ENCODE measurements at places on chromosomes 5 and 9.
A peak's percentile ranks its signal among the peaks of the same experiment; 100 is the strongest.

- peak; percentile 48 for DNase-seq
Measured at GRCh38 chr5:147956064-147956841, 49.9 kb upstream of the C5orf46 start.

DNA sequence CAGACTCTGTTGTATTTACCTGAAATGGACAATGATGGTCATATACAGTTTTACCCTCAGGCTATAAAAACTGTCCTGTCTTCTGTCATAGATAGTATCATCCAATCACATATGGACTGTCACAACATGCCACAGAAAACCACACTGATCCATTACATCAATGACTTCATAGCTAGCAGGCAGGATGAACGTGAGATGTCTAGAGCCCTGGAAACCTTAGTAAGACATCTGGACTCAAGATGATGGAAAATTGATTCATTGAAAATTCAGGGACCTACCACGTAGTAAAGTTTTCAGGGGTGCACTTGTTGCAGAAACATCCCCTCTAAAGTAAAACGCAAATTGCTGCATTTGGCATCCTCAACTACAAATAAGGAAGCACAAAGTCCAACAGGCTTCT lies 284.4 kb upstream of the RGMB start:
- DNase-seq = no peak

DNA sequence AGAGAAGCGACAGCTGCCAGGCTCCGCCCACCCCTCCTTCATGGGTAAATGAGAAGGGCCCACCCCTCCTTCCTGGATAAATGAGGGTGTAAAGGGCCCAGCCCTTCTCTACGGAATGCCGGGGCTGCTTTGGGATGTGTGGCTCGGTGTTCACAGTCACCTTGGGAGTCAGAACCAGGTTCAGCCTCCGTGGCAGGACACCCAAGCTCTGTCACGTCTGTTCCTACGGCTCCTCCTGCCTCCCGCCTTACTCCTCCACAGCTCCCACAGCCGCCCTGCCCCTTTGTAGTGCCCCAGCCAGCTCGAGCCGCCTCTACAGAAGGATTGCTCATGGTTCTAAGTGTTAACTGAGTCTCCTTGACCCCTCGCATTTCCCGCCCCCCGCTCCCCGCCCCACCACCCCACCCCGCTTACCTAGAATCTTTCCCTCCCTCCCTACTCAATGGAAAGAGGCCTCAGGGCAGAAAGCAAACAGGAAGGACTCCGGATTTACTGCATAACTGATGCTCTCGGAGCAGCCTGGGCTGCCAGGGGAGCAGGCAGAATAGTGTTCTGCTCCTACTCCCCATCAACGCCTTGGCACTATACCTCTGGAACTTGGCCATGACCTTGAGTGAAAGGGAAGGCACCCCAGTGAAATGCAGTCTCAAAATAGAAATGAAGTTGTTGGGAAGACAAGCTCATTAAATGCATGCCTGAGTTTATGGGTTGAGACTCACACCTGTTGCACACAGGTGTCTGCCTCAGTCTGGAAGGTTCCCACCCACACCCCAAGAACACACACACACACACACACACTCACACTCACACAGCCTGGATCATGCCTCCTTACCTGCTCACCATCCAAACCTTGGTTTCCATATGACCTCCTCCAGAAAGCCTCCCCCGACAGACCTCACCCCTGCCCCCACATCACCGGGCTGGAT lies 59.6 kb downstream of the NEURL1B start:
- DNase-seq = no peak

- no peak for DNase-seq
Measured at GRCh38 chr5:151151263-151151660, 6.3 kb downstream of the ANXA6 start.

- DNase-seq = no peak
Measured at GRCh38 chr5:136820848-136821247, 455.5 kb upstream of the TRPC7 start.

GRCh38 chr5:2901511-2901910 lies 150.0 kb upstream of the IRX2 start:
- DNase-seq = no peak

GRCh38 chr9:116494815-116495634 lies 192.1 kb upstream of the TRIM32 start:
- no peak for DNase-seq

DNA sequence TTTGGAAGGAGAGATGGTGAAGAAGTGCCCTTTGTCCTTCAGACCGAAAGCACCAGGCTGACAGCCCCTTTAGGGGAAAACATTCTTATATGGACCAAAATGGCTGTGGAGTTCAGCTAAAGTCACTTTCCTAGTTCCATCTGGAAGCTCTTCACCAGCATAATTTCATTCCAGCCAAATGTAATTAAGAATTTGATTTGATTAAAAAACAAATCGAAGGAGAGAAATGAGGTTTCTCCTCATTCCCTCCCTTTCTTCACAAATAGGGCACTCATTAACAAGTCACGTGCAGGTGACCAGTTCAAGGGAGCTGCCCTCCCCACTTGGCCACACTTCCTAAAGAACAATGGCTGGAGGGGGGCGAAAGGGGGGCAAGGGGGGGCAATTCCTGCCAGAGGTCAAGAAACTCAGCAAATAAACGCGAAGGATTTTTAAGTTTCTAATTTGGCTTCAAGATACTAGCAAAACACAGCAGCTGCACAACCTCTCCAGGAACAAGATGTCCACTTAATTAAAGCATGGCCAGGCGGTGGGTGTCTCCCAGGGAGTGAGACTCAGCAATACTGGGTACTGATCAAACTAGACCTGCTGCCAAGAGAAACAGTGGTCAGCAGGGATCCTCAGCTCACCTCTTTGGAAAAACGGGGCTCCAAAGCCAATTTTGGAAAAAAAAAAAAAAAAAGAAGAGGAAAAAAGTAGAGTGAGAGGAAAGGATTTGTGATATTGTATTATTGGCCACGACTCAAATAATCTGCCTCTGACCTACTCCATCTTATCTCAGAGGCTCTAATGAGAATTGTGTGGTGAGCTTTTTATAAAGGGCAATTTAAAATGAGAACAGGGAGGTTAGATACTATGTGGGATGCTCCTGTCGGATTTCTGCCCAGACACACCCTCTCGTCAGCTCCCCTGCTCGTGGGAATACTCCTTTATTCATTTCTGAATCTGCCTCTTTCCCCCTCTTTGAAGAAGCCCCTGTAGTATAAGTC lies 254.3 kb downstream of the ZSWIM6 start:
- DNase-seq = no peak

DNA sequence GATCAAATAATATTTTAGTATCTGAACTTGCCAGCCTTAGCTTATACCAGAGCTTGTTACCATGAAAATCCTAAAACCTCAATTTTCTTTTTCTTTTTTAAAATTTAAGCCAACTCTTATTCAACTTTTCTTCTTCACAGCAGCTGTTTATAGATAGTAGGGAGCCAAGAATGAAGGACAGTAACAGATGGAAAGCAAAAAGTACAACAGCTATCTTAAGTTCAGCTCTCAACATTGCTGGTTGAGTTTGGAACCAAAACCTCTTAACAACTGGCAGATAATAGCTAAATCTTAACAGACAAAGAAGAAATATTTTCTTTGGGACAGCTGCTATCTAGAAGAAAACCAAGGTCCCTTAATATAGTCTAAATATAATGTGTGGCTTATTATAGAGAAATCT lies 74.7 kb downstream of the PJA2 start:
- no peak for DNase-seq

DNA sequence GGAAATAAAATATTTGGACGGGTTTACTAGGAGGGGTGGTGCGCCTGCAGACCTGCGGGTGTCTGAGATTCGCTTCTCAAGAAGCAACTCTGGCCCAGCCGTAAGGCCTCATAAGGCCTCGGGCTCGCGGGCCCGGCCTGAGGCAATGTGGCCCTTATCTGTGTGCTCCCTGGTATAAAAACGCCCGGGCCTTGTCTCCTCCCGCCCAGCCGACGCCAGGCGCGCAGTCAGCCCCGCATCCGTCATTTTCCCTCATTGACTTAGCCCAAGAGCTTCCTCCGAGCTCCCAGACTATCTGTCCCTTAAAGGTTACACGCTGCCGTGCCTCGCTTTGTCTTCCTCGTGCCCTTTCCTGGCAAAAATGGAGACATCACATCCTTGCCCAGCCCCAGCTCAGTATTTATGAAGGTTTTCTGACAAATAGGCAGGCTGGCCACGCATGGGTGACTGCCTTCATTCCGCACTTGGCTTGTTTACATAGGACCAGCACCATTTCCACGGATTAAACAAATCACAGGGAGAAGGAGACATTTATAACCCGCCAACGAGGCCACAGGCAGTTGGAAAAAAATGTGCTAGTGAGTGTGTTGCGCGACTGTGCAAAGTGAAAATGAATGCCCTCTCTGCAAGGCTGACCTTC lies 74.5 kb upstream of the TBCA start:
- no peak for DNase-seq

DNA sequence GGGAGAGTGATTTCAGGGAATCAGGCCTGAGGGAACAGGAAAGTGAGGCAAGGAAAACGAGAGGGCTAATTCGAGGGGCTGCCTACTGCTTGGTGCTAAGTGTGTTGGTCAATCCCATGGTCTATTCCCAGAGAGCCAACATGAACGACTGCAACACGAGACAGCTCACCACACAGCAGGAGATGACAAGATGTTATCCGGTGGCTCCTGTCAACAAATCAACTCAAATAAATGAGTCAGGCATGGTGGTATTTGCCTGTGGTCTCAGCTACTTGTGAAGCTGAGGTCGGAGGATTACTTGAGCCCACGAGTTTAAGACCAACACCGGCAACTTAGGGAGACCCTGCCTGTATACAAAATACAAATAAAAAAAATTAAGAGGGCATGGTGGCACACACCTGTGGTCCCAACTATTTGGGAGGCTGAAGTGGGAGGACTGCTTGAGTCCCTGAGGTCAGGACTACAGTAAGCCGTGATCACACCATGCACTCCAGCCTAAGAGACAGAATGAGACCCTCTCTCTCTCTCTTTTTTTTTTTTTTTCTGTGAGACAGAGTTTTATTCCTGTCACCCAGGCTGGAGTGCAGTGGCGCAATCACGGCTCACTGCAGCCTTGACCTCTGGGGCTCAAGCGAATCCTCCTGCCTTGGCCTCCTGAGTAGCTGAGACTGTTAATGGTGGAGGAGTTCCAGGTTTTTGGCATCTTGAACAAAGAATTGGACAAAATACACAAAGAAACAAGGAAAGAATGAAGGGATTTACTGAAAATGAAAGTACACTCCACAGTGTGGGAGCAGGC lies 9.0 kb upstream of the FAF2 start:
- DNase-seq = peak; percentile 96

- DNase-seq = peak; percentile 64
Measured at GRCh38 chr5:126339215-126339805, 83.9 kb upstream of the GRAMD2B start.

DNA sequence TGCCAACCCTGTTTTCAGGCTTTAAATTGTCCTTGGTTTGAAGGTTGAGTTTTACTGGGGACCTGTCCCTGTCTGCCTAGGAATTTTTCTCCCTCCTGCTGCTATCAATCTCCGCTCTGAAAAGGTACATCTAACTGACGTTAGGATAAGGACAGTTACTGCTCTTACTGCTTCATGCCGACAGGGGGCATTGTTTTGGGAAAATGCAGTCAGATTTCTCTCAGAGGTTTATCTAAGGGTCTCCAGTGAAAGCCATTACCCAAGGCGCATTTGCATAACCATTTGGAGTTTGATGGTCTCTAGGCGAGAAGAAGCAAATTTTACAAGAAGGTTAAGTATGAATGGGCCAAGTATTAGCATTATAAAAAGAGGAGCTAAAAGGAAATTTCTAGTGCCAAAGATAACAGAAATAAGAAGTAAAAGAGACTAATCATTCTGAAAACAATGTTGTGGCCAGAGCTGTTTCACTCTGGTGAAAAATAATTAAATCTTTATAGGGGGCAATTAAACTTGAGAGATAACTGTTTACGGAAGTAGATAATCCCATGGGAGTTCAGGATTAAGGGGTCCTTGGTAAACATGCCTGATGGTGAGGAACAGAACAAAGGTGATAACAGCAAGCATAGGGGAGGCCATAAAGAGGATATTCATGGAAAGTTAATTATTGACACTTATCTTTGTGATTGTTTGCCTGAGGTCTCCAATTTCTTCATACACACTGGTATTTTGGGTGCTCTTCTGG lies 605.0 kb downstream of the MTRR start:
- no peak for DNase-seq

- DNase-seq = no peak
Measured at GRCh38 chr5:140192715-140193430, 17.9 kb downstream of the CYSTM1 start.

GRCh38 chr9:83491413-83491812 lies 46.8 kb downstream of the FRMD3 start:
- DNase-seq = no peak

DNA sequence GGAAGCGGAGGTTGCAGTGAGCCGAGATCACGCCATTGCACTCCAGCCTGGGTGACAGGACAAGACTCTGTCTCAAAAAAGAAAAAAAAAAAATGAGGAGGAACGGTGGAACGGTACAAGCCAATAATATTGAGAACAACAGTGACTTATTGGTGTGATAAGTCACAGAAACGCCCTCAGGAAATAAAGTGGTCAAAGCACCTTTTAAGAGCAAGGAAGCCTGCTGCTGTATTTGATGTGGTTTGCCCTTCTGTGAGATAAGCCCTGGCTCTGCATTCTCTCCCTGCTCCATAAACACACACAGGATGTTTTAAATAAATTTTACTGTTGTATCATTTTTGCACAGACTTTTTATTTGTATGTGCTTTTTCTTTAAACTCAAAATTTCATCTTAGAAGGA lies 269.9 kb upstream of the MSX2 start:
- no peak for DNase-seq

DNA sequence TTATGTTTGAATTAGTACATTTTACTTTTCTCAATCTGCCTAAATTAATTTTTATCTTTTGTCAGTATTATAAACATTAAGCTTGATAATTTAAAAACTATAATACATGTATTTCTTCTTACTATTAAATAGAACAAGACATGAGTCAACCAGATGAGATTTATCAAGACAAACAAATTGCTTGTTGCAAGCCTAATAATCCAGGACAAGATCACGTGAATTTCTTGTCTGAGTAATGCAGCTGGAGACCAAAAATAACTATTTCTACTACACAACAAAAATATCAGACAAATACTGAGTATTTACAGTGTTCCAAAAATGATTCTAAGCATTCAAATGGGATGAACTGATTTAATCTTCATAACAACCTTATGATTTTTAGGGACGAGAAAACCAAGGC lies 339.1 kb upstream of the PRR16 start:
- peak; percentile 61 for DNase-seq

DNA sequence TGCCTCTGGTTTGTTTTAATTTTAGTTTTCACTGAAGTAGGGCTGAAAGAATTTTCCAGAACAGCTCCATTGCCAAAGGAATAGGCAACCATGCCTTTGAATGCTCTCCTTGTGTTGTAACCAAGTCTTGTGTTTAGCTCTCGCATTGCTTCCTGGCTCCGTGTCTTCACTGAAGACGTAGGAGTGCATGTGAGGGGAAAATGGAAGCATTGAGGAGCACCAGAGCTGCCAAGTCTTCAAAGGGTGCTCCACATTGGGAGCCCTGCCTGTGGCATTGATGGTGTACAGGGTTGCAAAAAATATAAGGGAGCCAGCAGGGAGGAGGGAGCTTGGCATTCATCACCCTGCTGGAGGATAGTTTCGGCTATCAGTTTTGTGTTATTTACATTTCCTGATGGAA lies 86.6 kb downstream of the NTRK2 start:
- DNase-seq = no peak

GRCh38 chr9:70511858-70512257 lies 97.4 kb upstream of the KLF9 start:
- DNase-seq = no peak
